HuH-7.5 (cell line): ENCODE measurements at places on chromosomes 7 and 10.

DNA sequence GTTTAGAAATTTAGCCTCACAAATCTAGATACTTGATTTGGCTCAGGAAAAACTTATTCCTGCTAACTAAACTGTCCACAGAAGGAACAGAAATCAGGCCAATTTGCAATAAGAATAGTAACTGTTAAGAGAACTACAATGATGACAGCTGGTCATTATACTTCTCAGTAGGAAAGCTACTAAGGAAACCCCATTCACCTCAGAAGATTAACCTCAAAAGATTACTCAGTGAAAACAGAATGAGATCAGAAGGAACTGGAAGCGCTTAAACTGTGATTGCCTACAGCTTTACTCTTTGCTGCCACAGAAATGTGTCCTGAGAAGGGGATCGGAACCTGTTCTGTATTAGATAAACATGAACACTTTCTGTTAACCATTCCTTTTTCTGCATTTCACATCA, 24.3 kb upstream of the DNAJB12 start:
- no peak for DNase-seq

DNA sequence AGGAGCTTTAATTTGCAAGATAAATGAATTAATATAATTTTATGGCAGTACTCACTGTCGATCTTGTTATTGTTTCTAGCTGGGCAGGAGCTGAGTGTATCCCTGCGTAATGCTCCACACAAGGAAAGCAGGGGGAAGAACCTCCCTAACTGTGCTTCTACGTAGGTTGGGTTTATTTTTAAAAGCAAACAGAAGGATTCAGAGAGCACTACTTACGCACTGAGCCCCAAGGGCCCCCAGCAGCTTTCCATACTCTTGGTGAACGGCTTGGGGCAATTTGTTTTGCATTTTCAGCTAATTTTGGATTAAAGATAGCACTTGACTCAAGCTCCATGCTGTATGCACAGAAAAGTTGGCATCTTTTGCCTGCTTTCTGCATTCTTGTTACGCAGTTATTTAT, 9.6 kb downstream of the DUSP5 start:
- DNase-seq: no peak

DNA sequence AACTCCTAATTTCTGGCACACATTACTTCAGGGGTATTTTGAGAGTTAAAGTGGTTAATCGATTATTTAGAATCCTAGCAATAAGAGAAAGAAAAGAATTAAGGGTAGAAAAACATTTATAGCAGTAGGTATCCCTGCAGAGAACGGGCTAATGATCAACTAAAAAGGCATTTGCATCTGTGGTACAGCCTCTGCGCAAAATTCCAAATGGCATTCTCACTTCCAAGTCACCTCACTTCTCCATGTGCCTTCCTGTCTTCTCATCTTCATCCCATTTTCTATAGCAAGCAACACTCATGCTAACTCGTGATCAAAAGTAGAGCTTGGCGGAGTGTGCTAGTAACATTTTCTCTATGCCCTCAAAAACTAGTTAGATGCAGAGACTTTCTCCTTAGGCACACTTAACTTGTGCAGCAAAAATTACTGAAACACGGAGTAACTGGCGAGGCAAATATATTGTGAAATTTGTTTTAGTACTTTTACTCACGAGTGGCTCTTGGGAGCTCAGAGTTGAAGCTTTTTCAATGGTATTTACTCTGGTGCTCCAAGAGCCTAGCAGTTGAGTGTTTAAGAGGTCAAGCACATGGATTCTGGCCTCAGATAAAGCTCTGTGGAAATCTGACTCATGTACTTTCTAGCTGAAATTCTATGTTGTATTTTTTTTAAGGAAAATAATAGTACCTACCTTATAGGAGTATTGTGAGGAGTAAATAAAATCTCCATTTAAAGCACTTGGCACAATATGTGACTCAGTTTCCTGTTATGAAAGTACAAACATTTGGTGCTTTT, 65.1 kb downstream of the MET start:
- DNase-seq: no peak

- no peak for DNase-seq
Observed at GRCh38 chr10:7192831-7193361, 217.9 kb downstream of the SFMBT2 start.

- no peak for DNase-seq
Observed at GRCh38 chr7:52592698-52593097, 442.7 kb upstream of the POM121L12 start.

DNA sequence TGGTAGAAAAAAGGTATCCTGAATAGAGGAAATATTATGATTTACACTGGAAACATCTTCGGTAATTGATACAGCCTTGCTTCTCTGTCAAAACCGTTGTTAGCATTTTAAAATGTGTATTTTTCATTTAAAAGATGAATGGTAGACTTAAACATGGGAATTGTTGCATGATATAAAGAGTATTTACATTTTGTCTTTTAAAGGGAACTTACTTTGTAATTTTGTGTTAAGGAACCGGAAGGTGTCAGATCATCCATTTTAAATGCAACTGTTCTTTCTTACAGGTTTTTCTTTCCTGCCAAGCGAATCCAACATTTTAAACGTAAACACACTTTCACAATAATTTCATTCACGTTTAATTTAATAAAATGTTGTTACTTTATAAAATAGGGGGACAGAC, 1.8 kb upstream of the IGF2BP3 start:
- DNase-seq: no peak

DNA sequence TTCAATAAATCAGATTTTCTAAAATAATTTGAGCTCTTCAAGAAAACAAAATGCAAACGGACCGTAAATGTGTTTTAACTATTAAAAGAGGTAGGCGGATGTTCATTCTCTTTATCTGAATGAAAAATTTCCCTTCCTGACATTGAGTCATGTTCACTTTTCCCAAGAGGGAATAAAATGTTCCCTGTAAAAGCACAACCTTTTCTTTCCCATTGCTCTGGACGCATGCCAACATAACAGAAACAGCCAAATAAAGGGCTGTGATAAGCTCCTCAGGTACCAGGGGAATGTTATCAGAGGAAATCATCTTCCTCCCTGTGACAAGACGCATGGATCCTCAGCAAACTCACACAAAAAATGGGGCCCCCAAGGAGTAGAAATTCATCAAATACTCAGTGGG, 251.8 kb downstream of the MTERF1 start:
- DNase-seq: no peak

DNA sequence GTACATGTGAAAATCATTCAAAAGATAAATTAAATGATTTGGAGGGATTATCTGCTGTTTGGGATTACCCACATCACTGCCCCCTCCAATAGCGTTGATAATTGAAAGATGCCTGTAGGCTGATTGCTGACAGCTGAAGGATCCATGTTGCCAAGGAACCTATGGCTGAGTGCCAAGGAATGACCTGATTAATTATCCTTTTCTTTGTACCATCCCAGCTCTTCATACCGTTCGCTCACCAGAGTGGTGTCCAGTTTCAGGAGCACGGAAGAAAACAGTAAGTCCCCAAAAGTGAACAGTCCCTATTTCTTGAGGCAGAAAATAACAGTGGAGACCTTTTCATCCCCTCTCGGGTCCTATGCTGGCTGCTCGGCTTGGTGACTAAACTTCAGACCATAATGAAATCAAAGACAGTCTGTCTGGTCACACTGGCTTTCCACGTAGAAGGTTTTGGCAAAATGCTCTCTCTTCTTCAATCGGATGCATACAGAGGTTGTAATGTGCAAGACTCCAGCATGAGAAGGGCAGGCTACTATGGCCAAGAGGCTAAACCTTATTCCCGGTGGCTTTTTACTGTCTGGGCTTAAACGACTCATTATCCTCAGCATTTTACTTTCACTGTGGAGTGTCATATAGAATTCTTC, 108.8 kb downstream of the SPAG6 start:
- no peak for DNase-seq

GRCh38 chr10:91799612-91799975, 1.4 kb downstream of the TNKS2 start:
- DNase-seq: no peak

DNA sequence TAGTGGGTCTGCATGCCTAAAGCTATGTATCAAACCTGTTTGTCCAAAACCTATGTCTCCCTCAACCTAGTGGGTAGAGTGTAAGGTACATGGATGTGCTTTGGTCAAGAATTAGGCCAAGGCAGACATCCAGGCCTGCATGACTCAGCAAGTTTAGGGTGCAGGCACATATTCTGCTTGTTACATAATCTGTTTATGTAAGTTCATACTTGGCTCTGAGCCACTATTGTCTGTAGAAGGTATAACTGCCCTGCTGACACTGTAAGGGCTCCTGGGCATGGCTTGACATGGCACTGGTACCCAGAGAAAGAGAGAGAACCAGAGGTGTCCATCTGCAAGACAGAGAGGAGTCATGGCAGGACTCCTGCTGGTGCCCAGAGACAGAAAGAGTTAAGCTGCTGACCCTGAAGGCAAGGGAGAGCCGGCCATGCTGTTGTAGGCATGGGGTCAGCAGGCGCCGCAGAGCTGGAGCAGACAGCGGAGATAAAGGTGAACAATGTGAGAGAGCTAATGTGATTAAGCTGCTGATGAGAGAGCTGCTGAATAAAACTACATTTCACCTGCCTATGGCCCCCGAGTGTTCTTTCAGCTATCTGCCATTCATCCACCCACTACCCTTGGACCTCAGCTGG, 118.5 kb upstream of the TMEM106B start:
- DNase-seq: no peak

- DNase-seq: no peak
Observed at GRCh38 chr10:67912331-67912946, 28.0 kb downstream of the SIRT1 start.

- no peak for DNase-seq
Observed at GRCh38 chr10:110724116-110724921, 80.2 kb downstream of the RBM20 start.

GRCh38 chr10:27388761-27389399, 115.2 kb upstream of the RAB18 start:
- DNase-seq: no peak

DNA sequence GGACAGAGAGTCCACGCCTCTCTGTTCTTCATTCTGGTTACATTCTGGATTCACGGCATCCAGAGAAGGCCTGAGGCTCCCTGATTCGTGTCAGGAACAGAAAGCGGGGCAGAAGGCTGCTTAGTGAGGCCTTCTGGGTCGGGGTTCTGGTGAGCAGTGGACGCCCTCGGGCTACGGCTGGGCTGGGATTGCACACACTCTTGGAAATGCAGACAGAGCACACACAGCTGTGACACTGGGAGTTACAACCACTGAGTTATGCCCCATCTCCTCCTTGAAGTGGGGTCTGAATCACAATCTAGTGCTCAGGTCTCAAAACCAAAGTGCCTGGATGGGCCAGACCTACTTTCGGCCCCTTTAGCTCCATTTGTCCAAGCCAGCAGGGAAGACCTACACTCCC, 156.9 kb upstream of the GDF10 start:
- no peak for DNase-seq

- no peak for DNase-seq
Observed at GRCh38 chr10:4883079-4883739, 57.2 kb downstream of the AKR1E2 start.

- peak; percentile 44 for DNase-seq
Observed at GRCh38 chr10:91220954-91221675, 652 bp downstream of the PCGF5 start.

- no peak for DNase-seq
Observed at GRCh38 chr7:107946451-107946850, 55.5 kb downstream of the DLD start.

DNA sequence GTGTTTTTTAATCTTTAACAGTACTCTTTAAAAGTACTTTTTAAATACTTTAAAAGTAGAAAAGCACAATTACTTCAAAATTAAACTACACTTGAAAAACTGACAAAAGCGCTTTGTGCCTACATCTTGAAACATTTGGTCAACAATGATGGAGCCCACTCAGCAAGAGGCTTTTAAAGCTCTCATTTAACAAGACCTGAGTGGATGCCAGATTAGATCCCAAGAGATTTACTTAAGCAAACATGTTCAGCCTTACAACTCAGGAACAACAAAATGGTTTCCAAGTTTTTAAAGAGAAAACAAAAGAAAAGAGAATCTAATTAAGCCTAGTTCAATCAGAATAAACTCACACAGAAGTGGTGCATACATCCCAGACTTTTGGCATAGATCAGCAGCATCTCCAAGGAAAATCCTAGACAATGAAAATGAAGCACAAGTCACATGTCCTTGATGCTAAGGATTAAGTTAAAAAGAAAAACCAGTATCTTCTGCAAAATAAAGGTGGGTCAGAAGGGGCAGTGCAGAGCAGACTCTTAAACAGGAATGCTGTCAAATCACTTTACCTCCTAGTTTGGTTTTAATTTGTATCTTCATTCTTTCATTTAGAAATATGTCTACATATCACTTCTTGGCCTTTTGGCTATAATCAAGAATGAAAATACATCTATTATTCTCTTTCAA, 26.2 kb downstream of the HIBADH start:
- no peak for DNase-seq

DNA sequence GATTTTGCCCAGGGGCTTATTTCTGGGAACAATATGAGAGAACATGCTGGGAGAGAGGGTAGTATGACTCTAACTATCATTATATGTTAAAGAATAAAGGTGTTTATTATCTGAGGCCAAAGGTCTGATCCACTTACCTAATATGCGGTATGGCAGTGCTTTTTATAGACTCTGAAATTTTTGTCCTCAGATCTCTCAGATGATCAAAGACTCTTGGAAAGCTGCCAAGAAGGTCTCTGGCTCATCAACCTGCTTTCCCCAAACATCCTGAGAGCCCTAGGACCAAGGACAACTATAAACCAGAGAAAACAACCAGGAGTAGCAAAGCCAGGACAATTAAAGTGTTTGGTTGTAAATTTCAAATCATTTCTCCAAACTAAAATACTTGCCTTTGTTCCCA, 255.7 kb upstream of the LRRN3 start:
- DNase-seq: no peak

- no peak for DNase-seq
Observed at GRCh38 chr7:120732256-120732655, 125.7 kb downstream of the TSPAN12 start.

DNA sequence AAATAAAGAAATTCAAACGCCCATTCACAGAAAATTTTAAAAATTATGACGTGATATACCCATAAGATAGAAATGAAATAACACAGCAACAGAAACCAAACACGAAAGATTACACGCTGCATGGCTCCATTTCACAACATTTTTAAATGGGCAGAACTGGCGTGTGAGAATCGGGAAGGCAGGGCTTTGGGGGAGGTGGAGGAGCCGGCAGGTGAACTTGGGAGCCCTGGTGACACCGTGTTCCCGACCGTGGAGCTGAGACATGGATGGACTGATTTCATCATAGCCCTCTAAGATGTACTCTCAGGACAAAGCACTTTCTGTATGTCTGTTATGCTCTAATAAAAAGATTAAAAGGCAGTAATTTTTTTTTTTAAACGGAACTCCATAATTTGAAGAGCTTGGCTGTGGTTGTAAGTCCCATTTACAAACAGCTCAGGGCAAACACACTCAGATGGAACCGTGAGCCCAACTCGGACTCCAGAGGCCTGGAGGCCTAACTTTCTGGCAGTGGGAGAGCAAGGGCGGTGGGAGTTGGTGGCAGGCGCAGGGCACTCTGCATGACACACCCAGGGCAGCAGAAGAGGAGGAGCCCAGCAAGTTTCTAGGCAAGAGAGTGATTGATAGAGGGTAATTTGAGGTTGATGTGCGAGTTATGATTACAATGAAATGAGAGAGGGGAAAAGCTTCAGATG, 203.4 kb downstream of the MAD1L1 start:
- DNase-seq: no peak
